ENCODE measurements at places on chromosomes 7 and 10. TPM values are rescaled to one million over a fixed set of nuclear protein-coding genes. Genes with fewer than 3 reads are reported as not detected.

SMKR1 gene
- total RNA-seq: 0.33 TPM

ARHGAP19 gene
- 4.7 TPM for total RNA-seq

RBM20 gene
- total RNA-seq: 6.2 TPM

CTNNA3 gene
- 20.2 TPM for total RNA-seq

CDK14 gene
- 13.9 TPM for total RNA-seq

TMEM178B gene
- total RNA-seq: 0.58 TPM

OR13A1 gene
- total RNA-seq: not detected

- H3K4me1 ChIP-seq: peaks cover 30% of the 10 kb centered on the region
- peak overlapping the region; percentile 90 for H3K27ac ChIP-seq
- peak overlapping the region; percentile 97 for H3K4me3 ChIP-seq
- H3K36me3 ChIP-seq: peaks cover 11% of the 10 kb centered on the region
Observed at GRCh38 chr7:66921396-66921917, 432 bp downstream of the TMEM248 start.

DNA sequence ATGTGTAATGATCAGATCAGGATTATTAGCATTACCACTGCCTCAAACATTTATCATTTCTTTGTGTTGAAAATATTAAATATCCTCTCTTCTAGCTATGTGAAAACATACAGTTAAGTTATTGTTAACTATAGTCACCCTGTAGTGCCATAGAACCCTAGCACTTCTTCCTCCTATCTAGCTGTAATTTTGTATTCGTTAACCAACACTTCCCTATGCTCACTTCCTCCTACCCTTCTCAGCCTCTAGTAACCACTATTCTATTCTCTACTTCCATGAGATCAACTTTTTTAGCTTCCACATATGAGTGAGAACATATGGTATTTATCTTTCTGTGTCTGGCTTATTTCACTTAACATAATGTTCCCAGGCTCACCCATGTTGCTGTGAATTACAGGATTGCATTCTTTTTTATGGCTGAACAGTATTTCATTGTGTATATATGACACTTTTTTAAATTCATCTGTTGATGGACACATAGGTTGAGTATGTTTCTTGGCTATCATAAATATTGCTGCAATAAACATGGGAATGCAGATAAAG lies 132.7 kb upstream of the RHOBTB1 start:
- H3K4me1 ChIP-seq: no peaks in the 10 kb centered on the region
- no peaks in the 10 kb centered on the region for H3K36me3 ChIP-seq
- no peak for DNase-seq
- no peak overlapping the region for H3K27ac ChIP-seq
- H3K4me3 ChIP-seq: no peak overlapping the region
- H3K27me3 ChIP-seq: no peaks in the 10 kb centered on the region

- H3K4me3 ChIP-seq: no peak overlapping the region
- DNase-seq: no peak
- H3K27me3 ChIP-seq: no peaks in the 10 kb centered on the region
- H3K4me1 ChIP-seq: peaks cover 27% of the 10 kb centered on the region
- peaks cover 15% of the 10 kb centered on the region for H3K36me3 ChIP-seq
- no peak overlapping the region for H3K27ac ChIP-seq
Observed at GRCh38 chr7:157404845-157405481, 68.2 kb downstream of the DNAJB6 start.

DNA sequence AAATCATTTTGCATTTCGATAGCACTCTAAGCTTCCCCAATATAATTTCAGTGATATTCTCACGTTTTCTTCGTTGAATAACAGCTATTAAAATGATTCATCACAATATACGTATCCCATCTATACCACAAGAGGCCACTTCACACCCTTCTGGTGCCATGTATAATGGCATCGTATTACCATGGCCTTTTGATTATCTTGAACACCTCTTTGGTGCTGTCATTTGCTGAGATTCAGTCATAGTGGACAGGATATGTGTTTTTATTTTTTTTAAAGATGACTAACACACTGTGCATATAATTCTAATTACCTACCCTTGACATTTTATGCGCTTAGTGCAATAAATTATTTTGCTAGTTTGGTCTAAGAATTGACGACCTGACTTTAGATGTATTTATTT lies 6.7 kb upstream of the INSYN2A start:
- no peaks in the 10 kb centered on the region for H3K36me3 ChIP-seq
- no peak for DNase-seq
- H3K4me3 ChIP-seq: no peak overlapping the region
- H3K27ac ChIP-seq: no peak overlapping the region
- no peaks in the 10 kb centered on the region for H3K27me3 ChIP-seq

DNA sequence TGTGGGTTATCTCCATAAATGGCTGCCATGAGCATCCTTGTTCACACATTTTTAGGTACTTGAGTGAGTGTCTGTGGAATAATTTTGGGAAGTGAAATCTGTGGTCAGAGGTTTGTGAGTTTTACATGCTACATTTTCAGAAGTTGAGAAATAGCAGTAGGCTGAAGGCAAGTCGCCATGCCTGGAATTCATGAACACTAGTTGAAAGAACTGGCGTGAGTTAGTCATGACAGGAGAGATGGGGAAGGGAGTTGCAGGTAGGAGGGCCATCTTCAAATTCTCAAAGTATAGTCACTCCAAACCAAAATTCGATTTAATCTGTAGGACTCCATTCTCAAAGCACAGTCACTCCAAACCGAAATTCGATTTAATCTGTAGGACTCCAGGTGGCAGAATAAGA lies 89.6 kb downstream of the EGFR start:
- DNase-seq: no peak
- H3K4me3 ChIP-seq: no peak overlapping the region
- H3K36me3 ChIP-seq: no peaks in the 10 kb centered on the region
- no peaks in the 10 kb centered on the region for H3K27me3 ChIP-seq

GRCh38 chr10:122499491-122499941 lies 38.2 kb downstream of the HTRA1 start:
- no peak overlapping the region for H3K4me3 ChIP-seq
- peaks cover 62% of the 10 kb centered on the region for H3K4me1 ChIP-seq
- H3K36me3 ChIP-seq: no peaks in the 10 kb centered on the region
- DNase-seq: no peak
- no peaks in the 10 kb centered on the region for H3K27me3 ChIP-seq

GRCh38 chr7:87784424-87784823 lies 91.7 kb downstream of the SLC25A40 start:
- no peak for DNase-seq
- H3K4me1 ChIP-seq: no peaks in the 10 kb centered on the region
- H3K36me3 ChIP-seq: no peaks in the 10 kb centered on the region
- H3K27me3 ChIP-seq: no peaks in the 10 kb centered on the region
- H3K27ac ChIP-seq: no peak overlapping the region

DNA sequence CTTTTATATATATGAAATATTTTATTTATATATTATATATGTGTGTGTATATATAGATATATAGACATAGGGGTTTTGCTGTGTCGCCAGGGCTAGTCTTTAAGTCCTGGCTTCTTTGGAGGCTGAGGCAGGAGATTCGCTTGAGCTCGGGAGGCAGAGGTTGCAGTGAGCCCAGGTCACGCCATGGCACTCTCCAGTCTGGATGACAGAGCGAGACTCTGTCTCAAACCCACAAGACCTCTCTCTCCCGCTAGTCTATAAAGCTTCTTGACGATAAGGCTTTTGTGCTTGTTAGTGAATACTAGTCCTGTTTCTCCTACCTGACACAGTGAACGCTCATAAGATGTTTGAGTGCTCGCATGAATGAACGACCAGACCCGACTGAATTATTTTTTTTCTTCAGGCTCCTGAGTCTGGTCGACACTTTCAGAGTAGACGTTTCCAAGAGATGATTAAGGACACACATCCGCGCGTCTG lies 577 bp upstream of the DDX21 start:
- no peak for DNase-seq
- H3K4me1 ChIP-seq: peaks cover 19% of the 10 kb centered on the region
- H3K36me3 ChIP-seq: peaks cover 14% of the 10 kb centered on the region
- H3K27ac ChIP-seq: peak overlapping the region; percentile 92
- no peaks in the 10 kb centered on the region for H3K27me3 ChIP-seq

DNA sequence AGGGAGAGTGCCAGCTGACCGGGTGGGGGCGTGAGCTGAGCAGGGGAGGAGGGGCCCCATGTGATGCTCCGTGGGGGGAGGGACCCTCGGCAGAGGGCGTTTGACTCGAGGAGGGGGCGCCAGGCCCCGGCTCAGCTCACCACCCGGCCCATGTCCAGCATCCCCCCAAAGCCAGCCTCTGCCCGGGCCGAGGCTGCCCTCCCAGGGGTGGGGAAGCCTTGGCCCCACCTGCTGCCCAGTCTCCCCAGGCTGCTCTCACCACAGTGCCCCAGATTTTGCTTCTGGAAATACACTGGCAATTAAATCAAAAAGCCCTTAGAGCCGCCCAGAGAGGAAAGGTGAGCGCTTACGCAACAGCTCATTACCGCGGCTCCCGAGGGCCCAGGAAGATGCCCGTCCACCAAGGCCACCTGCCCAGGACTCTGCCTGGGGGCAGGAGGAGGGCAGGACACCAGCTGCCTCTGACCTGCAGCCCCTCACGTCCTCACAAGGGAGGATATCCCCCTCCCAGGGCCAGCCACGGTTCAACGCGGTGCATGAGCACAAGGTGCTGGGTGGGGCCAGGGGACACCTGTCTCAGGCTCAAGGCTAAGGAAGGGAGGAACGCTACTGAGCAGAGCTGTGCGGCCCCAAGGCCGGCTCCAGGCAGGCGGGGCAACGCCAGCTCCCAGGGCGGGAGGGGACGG lies 70.0 kb upstream of the INPP5A start:
- no peak overlapping the region for H3K4me3 ChIP-seq
- DNase-seq: no peak
- H3K4me1 ChIP-seq: peaks cover 61% of the 10 kb centered on the region
- H3K27me3 ChIP-seq: no peaks in the 10 kb centered on the region

DNA sequence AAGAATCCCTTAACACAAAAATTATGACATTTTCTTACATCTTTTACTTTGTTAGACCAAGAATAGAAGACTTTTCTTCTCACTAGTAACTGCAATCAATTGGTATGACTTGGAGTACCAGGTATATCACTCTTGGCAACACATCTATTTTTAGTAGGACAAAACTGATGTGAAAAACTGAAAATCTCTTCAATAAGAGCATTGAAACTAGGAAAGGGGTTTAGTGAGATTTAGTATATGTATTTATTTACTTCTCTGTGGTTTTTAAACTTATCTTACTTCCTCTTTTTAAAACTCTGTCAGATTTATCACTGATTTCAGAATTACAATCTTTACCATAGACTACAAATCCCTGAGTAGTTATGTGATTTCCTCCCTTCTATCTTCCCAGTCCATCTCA lies 366.2 kb downstream of the PCDH15 start:
- H3K4me3 ChIP-seq: no peak overlapping the region
- H3K36me3 ChIP-seq: no peaks in the 10 kb centered on the region
- DNase-seq: no peak
- no peaks in the 10 kb centered on the region for H3K4me1 ChIP-seq
- no peak overlapping the region for H3K27ac ChIP-seq
- H3K27me3 ChIP-seq: no peaks in the 10 kb centered on the region

DNA sequence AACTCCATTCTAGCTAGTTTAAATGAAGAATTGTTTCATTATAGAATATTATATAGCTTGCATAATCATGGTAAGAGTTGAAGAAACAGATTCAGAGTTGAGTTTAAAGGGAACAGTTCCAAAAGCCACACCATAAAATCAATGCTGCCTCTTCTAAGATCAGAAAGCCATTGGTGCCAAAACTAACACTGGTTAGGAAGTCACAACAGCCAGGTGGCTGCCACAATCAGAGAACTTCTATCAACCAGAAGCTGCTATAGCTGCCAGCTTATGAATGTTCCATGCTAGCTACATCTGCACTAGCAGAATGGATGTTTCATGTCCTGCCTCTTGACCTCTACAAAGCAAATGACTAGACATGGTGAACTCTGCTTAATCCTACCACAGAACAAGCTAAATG lies 583.1 kb upstream of the LRRN3 start:
- no peaks in the 10 kb centered on the region for H3K4me1 ChIP-seq
- no peaks in the 10 kb centered on the region for H3K36me3 ChIP-seq
- no peak for DNase-seq
- no peaks in the 10 kb centered on the region for H3K27me3 ChIP-seq
- H3K4me3 ChIP-seq: no peak overlapping the region

Measured in esophagus muscularis mucosa (tissue), 4 donors.